NCI-H1417 (cell line): ENCODE measurements at places on chromosomes 12 and 14.

DNA sequence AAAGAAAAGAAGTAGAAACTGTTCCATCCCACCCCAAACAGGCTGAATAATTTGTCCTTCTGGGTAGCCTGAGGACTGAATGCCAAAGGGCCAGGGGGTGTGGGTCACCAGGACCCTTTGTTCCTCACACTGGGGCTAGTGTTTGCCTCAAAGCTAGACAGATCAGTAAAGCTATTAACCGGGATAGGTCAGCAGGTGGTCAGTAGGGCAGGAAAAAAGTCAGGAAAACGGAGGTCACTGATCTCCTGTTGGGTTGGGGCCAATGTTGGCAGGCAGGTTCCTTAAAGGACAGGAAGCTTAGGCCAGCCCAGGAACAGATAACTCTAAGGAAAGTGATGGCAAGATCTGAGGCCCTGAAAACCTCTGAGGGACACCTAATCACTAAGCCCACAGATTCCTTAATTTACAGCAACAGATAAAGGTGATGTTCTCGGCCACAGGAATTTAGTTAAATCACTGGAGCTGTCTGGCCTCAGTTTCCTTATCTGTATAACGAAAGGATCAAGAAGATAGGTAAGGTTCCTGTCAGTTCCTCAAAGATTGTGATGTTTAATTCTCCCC, 22.7 kb upstream of the TMPO start:
- DNase-seq: no peak

DNA sequence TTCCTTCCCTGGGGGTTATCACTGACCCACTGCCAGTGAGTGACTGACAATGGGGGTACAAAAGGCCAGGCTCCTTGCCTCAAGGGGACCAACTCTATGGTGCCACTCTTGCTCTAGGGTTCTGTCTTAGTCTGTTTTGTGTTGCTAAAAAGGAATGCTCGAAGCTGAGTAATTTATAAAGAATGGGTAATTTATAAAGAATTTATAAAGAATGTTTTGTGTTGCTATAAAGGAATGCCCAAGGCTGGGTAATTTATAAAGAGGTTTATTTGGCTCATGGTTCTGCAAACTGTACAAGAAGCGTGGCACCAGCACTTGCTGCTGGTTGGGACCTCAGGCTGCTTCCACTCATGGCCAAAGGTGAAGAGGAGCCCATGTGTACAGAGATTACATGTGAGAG, 15.8 kb upstream of the RASSF8 start:
- no peak for DNase-seq

GRCh38 chr12:18130851-18131250, 40.9 kb upstream of the RERGL start:
- DNase-seq: no peak

GRCh38 chr14:103721334-103722120, 5.9 kb downstream of the ZFYVE21 start:
- no peak for DNase-seq

DNA sequence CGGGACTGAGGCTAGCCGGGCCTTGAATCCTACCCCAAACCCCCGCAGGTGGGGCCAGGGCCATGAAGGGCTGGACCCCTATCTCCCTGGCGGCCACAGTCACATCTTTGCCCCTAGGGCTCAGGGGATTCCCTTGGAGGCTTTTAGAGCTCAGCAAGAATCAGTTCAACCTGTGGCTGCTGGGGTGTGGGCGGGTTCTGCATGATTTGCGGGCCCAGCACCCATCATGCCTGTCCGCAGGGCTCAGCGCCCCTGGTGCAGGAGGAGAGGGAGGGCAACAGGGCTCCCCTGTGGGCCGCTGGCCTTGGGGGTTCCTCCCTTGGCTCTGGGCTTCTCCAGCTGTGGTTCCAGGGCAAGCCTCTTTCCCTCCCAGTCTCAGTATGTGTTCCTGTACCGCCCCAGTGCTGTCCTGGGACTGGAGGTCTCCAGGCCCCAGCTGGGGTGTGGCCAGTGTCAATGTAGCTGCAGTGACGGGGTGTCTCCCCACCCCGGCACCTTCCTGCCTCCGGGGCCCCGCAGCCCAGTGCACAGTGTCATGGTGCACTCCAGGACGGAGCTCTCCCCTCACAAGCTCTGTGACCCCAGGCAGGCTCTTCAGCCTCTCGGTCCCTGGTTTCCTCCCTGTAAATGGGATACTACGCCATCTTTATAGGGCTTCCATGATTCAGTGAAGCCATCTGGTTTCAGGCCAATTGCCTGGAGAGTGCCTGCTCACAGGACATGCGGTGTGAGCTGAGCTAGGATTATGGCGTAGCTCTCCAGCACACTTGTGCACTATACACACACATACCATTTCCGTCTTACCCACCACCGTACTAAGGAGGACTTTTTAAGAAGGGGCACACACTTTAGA, 9.9 kb upstream of the LBHD2 start:
- DNase-seq: no peak

DNA sequence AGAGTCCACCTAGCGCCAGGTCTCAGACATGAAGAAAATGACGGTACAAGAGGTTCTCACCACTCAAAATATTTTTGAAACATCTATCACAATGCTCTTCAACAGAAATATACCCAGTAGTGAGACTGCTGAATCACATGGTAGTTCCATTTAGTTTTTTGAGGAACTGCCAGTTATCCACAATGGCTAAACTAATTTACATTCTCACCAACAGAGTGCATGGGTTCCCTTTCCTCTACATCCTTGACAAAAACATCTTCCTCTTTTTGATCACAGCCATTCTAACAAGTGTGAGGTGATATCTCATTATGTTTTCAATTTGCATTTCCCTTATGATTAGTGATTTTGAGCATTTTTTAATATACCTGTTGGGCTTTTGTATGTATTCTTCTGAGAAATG, 5.7 kb upstream of the GPR65 start:
- no peak for DNase-seq

DNA sequence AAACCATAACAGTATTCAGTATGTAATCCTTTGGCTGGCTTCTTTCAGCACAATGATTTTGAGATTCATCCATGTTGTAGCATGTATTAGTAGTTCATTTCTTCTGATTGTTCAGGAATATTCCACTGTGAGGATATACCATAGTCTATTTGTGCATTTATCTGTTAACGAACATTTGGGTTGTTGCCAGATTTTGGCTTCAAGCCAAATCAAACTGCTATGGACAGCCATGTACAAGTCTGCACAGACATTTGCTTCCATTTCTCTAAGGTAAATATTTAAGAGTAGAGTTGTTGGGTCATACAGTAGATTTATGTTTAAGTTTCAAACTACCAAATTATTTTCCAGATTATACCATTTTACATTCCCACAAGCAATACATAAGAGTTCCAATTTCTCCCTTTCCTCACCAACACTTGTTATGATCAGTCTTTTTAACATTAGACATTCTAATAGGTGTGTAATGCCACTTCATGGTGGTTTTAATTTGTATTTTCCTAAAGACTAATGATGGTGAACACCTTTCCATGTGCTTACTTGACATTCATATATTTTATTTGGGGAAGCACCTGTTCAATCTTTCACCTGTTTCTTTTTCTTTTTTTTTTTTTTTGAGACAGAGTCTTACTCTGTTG, 56.6 kb downstream of the ZFYVE21 start:
- DNase-seq: no peak

GRCh38 chr14:81211844-81212243, 8.9 kb downstream of the GTF2A1 start:
- DNase-seq: peak; percentile 26

- peak; percentile 65 for DNase-seq
These were observed 768 bp downstream of the CEP170B start for GRCh38 chr14:104865631-104866441.

- peak; percentile 63 for DNase-seq
These were observed at the start of gene GALNT6 for GRCh38 chr12:51391283-51392123. Gene GALNT6, minus strand, starts transcription at chr12:51391406. Its CDS starts 11,625 bp downstream, at chr12:51379781.

- DNase-seq: no peak
These were observed 8.3 kb downstream of the MVK start for GRCh38 chr12:109581856-109582255.

DNA sequence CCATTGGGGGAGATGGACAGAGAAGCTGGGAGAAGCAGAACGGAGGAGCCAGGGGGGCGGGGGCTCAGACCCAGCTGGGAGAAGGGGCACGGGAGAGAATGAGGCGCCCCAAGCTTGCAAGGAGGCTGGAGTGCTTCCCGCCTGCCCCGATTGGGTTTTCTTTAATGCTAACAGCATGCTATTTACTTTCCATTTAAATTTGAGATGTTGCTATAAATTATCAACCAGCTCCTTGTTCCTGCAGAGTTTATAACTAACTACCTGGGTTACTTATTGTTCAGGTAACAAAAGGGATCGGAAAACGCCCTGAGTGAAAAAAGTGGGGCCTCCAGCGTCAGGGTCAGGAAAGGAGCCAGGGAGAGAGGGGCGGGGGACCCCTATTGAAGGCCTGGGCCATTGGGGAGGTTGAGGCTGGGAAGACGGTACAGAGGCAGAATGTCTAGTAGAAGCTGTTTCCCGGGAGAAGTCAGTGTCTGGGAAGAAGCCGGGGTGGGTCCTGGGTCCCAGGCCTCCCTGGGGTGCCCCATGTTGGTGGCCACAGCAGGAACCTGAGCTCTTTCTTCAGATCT, 2.5 kb downstream of the HNF1A start:
- DNase-seq: no peak

GRCh38 chr14:45136399-45136798, 669 bp downstream of the FANCM start:
- peak; percentile 41 for DNase-seq

- no peak for DNase-seq
These were observed 218.3 kb downstream of the FOXN3 start for GRCh38 chr14:89198544-89199329.

DNA sequence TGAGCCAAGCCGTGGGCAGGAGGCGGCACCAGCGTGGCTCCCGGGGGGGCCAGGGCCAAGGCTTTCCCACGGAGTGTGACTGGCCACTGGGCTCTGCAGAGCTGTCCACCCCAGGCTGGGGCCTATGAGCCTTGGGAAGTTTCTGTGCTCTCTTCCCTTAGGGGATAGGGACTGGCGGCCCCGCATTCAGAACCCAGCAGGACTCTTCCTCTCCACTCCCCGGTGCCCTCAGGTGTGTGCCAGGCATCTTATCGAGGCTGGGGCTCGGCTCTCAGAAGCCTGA, 17.8 kb upstream of the EIF2B2 start:
- no peak for DNase-seq

DNA sequence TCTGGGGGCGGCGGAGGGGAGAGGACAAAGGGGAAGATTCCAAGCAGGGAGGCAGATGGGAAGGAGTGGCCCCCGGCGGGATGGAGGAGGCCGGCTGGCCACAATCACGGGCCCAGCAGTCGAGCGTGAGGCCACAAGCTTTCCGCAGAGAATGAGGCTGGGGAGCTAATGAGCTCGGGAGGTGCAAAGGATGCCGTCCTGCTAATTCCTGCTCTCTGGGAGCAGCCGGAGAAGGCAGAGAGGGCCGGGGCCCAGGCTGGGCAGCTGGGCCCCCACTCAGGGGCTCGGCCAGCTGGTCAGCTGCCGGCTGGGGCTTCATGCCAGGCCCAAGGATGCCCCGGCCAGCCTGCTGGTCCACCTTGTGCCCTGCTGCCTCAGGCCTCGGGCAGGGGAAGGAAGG, 98.1 kb upstream of the LHX5 start:
- no peak for DNase-seq

- DNase-seq: no peak
These were observed 493.2 kb upstream of the GARIN6 start for GRCh38 chr12:99154216-99154982.

- no peak for DNase-seq
These were observed 75.4 kb upstream of the ARID2 start for GRCh38 chr12:45654002-45654665.

DNA sequence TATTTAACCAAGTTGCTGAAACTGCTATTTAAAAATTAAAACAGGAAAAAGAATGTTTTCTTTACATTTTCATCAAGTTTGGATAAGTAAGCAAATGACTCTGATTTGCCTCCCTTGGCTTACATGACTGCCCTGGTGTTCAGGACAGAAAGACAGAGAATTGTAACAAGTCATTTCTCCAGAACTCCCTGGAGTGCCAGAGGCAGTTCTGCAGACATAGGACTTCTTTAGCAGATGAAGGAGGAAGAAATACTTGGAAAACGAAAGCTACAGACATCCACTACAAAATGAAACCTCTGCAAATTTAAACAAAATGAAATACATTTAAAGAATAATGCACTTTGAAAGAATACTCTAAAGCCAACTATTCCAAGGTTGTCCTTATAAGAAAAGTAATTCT, 253.9 kb downstream of the LRFN5 start:
- DNase-seq: no peak

DNA sequence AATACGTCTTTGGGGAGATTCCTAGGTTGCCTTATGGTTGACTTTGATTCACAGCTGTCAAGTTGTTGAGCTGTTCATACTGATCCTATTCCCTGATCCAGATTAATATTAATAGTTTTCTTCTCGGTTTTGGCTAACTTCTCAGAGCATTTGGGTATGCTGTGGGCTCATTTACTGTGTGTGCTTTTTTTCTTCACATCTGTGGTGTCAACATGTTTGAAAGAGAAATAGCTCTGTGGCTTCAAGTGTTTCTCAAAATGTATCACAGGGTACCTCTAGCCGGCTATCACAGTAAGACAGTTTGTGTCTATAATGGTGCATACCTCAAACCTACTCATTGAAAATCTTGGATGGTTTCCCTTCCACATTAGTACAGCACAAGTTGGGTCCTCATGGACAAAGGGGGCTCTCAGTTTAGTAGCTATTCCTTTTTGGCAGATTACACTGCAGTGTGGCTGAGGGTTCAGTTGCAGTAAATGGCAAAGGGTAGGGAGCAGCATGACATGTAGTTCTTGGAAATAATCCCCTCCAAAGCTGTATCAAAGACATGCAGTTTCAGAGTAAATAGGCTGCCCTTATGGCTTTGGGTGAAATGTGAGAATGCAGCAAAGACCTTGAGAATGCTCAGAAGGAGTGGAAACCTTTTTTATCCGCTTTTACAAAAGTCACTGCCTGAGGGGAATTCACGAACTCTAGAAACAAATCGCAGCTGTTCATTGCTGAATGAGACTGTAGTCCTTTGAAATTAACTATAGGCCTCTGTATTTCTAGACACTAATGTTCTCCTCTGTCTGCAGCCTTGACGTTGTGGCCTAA, 102.4 kb upstream of the ATF1 start:
- DNase-seq: no peak

DNA sequence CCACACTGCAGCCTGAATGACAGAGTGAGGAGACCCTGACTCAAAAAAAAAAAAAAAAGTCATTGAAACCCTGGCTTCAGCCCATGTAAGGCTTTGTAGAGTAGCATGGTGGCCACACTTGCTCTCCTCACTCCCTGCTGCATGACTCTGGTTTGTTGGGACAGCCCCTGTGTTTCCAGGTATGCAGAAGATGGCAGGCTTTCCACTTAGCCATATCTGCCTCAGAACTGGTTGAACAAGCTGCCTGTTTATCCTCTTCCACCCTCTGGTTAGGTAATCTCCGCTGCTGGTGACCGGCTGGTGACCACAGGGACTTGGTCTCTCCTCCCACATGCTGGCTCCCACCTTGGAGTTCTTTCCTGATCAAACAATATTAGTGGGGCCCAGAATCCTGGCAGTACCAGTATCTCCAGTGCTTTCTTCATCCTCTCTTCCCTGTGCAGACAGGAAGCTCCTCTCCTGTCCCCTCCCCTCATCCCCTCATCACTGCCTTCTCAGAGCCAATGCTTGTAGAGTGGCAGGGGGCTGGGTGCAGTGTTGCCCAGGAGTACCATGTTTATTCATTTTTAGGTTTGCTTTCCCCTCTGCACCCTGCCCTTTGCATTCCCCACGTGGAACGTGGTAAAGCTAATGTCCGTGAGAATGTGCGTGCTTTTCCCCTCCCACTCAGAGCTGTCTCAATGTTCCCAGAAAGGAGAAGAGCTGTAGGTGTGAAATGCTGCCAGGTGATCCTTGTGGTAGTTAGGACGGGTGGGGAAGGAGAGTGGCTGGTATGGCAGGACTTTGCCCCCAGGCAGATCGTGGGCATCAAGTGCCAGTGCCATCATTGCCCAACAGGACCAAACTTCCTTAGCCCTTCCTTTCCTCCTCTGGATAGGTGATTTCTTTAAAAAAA, 11.3 kb downstream of the ABHD12B start:
- no peak for DNase-seq
